ENCODE measurements at places on chromosomes 13 and 19.

DNA sequence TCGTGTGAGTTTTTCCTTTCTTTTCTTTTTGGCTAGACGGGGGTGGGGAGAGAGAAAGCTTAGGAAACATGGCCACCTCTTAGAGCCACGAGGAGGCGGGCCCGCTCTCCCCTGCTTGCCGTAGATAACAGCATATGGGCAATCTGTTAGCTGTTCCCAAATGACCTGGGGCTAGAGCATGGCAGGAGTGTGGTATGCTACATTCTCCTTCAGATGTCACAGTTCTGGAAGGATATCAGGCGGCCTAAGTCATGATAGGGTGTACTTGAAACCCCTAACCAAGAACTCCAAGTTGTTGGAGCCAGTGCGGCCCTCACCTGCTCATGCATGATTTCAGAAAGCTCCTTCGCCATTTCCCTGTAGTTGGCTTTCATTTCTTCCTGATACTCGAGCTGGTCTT, 44.3 kb upstream of the SLC15A1 start:
- H3K27me3 ChIP-seq: no peaks in the 10 kb centered on the region
- no peak for DNase-seq
- no peaks in the 10 kb centered on the region for H3K36me3 ChIP-seq
- H3K4me1 ChIP-seq: peaks cover 13% of the 10 kb centered on the region

DNA sequence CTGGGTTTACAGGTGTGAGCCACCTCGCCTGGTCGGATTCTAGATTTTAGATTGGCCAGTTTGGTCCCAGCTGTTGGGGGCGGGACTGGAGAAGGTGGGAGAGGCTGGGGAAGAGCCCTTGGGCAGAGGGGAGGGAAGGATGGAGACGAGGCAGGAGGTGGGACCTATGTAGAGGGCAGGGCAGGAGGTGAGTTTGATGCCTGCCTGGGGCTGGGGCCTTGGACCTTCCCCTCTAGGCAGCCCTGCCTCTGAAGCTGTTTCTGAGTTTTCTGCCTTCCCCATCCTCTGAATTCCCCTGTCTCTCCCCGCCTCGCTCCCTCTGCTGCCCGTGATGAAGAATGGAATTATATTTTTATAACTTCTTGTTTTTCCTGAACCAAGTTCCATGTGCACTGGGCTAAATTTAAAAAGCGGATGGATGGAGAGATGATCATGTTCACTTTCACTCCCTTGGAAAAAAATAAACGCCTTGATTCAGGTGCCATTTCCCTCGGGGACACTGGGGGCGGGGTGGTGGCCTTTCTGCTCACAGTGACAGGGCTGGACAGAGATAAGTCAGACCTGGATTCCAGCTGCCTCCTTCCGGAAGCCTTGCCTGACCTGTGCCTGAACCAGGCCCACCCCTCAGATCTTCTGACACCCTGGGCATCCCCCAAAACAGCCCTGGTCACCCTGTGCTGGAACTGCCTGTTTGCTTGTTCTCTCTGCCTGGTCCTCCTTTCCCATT, 16.5 kb upstream of the TNFAIP8L1 start:
- H3K4me3 ChIP-seq: no peak overlapping the region
- H3K36me3 ChIP-seq: no peaks in the 10 kb centered on the region
- H3K27ac ChIP-seq: no peak overlapping the region
- H3K27me3 ChIP-seq: peaks cover 5% of the 10 kb centered on the region
- no peaks in the 10 kb centered on the region for H3K4me1 ChIP-seq
- DNase-seq: no peak

DNA sequence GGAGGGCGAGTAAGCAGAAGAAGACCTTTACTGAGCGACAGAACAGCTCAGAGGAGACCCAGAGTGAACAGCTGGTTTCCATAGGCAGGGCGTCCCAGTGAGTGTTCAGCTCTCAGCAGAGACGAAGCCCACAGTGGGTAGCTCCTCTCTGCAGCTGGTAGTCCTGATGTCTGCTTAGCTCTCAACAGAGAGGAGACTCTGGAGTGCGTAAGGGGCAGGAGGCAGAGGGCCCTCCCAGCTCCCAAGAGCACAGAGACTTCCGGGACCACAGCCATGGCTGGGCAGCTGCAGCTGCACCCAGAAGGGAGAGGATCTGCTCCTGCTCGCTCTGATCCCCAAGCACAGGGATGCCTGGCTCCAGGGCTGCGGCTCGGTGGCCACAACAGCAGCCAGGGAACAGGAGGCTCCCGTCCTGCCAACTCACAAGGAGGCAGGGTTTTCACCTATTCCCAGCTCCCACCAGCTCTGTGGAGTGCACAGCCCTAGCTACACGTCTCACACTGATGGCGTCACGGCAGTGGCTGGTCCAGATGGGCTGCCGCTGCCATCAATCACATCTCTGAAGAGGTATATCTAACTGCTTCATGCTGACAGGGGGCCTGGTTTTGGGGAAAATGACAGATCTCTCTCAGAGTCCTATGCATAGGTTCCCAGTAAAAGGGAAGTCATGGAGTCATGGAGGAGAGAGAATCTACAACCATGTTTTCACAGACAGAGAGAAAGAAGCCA, 2660.1 kb upstream of the PCDH20 start:
- DNase-seq: no peak
- no peak overlapping the region for H3K27ac ChIP-seq
- no peaks in the 10 kb centered on the region for H3K4me1 ChIP-seq
- H3K4me3 ChIP-seq: no peak overlapping the region

- no peaks in the 10 kb centered on the region for H3K27me3 ChIP-seq
- H3K4me3 ChIP-seq: no peak overlapping the region
- H3K4me1 ChIP-seq: no peaks in the 10 kb centered on the region
- H3K36me3 ChIP-seq: no peaks in the 10 kb centered on the region
Measured at GRCh38 chr13:90091611-90092010, 1255.9 kb upstream of the MIR17HG start.

DNA sequence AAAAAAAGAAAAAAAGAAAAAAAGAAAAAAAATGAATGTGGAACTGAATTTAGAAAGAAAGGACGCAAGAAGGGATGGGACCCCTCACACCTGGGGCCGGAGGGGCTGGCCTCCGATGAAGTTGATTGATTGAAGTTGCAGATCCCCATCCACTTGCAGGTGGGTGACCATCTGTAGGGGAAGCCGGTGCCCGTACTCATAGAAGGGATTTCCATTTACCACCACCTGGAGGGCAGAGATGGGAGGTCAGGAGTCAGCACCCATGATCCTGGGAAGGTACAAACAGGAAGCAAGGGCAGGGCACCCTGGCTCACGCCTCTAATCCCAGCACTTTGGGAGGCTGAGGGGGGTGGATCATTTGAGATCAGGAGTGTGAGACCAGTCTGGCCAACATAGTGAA, 6.4 kb downstream of the LGALS4 start:
- no peak for DNase-seq
- no peak overlapping the region for H3K4me3 ChIP-seq
- H3K4me1 ChIP-seq: no peaks in the 10 kb centered on the region
- H3K27me3 ChIP-seq: peaks cover under 1% of the 10 kb centered on the region
- H3K36me3 ChIP-seq: no peaks in the 10 kb centered on the region
